Thoracic aorta (tissue), 2 donors: ENCODE measurements at places on chromosomes 7 and 10. TPM values are rescaled to one million over a fixed set of nuclear protein-coding genes. Genes with fewer than 3 reads are reported as not detected.

- H3K27me3 ChIP-seq = no peaks in the 10 kb centered on the region
- DNase-seq = no peak
- no peak overlapping the region for H3K4me3 ChIP-seq
- no peak overlapping the region for H3K27ac ChIP-seq
These were observed 220.5 kb downstream of the MLLT10 start for GRCh38 chr10:21754410-21755011.

GRCh38 chr10:13816195-13816925, 229.6 kb downstream of the PRPF18 start:
- H3K27me3 ChIP-seq = no peaks in the 10 kb centered on the region
- no peak for DNase-seq
- H3K4me3 ChIP-seq = no peak overlapping the region
- H3K4me1 ChIP-seq = peaks cover 42% of the 10 kb centered on the region
- H3K27ac ChIP-seq = peak overlapping the region; percentile 2

GRCh38 chr10:103244666-103245271, 918 bp upstream of the RPEL1 start:
- H3K27ac ChIP-seq = no peak overlapping the region
- DNase-seq = peak; percentile 32
- H3K27me3 ChIP-seq = no peaks in the 10 kb centered on the region
- no peaks in the 10 kb centered on the region for H3K36me3 ChIP-seq
- no peak overlapping the region for H3K4me3 ChIP-seq

- no peak overlapping the region for H3K4me3 ChIP-seq
- peaks cover 58% of the 10 kb centered on the region for H3K4me1 ChIP-seq
- no peaks in the 10 kb centered on the region for H3K36me3 ChIP-seq
These were observed 8.7 kb downstream of the TTYH3 start for GRCh38 chr7:2640482-2640830.

DNA sequence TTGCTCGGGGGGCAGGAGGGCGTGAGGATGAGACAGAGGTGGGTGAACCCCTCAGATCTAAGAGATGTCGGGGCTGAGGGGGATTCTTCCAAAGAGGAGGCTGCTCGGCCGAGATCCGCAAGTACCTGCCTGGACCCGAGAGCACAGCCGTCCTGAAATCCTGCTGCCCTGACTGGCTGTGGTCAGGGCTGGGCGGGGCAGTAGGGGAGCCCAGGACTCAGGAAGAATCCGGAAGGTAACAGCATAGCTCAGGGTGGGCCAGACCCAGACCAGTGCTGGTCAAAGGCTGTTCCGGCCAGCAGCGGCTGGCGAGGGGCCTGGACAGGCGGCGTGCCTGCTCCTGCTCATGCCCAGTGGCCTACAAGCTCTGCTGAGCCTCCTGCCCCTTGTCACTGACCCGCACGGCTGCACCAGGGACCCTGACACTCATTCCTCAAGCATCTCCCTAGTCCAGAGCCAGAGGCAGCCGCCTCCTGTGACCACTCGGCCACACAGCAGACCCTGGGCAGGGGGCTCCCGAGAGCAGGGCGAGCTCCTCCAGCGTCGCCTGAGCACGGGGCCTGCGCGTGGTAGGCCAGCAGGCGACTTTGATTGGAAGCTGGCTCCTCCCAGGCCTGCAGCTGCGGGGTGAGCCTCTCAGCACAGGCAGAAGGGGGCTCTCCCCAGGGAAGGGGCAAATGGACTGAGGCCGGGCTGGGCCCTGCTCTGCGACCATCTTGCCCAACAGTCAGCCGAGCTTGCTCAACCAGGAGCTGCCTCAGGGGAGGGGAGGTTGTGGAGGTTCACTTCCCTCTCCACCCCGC, 3.1 kb upstream of the ADAP1 start:
- H3K4me3 ChIP-seq = no peak overlapping the region
- DNase-seq = no peak
- peaks cover 8% of the 10 kb centered on the region for H3K4me1 ChIP-seq
- H3K27ac ChIP-seq = no peak overlapping the region
- no peaks in the 10 kb centered on the region for H3K27me3 ChIP-seq

- no peak overlapping the region for H3K4me3 ChIP-seq
- H3K27ac ChIP-seq = no peak overlapping the region
- H3K4me1 ChIP-seq = no peaks in the 10 kb centered on the region
- no peaks in the 10 kb centered on the region for H3K36me3 ChIP-seq
These were observed 639.2 kb downstream of the KCNMA1 start for GRCh38 chr10:76998451-76998850.

DNA sequence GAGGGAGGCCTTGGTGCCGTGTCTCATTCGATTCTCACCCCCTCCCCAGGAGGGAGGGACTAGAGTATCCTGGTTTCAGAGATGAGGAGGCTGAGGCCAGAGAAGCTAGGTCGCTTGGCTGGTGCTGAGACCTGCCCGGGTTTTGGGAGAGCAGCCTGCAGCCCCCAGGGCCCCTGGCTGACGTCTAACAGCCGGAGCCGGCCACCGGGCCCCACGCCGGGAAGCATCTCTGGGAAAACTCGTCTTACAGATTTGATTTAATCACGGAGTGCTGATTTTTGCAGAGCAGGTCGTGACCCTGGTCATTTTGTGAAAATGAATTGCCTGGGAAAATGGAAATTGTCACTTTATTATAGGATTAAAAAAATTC, 97.5 kb downstream of the MICALL2 start:
- DNase-seq = no peak
- H3K27ac ChIP-seq = no peak overlapping the region
- no peak overlapping the region for H3K4me3 ChIP-seq

- no peak overlapping the region for H3K27ac ChIP-seq
- H3K27me3 ChIP-seq = no peaks in the 10 kb centered on the region
- H3K4me1 ChIP-seq = no peaks in the 10 kb centered on the region
These were observed 41.8 kb upstream of the TSPAN13 start for GRCh38 chr7:16711730-16712129.

GRCh38 chr10:21510241-21511094, 15.0 kb downstream of the SKIDA1 start:
- DNase-seq = no peak
- no peaks in the 10 kb centered on the region for H3K36me3 ChIP-seq

DNA sequence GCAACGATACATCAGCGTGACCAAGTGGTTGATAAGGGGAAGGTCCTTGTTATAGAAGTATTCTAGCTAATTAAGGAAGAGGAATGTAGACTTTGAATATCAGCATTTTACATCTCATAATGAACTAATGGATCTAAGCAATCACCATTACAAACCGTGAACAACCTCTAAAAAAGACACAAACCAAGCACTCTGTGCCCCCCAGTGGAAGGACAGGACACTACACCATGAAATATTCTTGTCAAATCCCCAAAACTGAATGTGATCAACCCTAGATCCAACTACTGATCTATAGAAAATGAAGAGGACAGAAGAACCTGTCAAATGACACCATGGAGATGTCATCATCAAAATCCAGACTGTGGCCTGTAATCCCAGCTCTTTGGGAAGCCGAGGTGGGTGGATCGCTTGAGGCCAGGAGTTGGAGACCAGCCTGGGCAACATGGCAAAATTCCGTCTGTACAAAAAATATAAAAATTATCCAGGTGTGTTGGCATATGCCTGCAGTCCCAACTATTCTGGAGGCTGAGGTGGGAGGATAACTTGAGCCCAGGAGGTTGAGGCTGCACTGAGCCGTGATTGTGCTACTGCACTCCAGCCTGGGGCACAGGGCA, 111.3 kb upstream of the CARD11 start:
- H3K4me3 ChIP-seq = no peak overlapping the region
- no peak for DNase-seq
- no peak overlapping the region for H3K27ac ChIP-seq
- H3K4me1 ChIP-seq = no peaks in the 10 kb centered on the region
- no peaks in the 10 kb centered on the region for H3K27me3 ChIP-seq
- no peaks in the 10 kb centered on the region for H3K36me3 ChIP-seq

- H3K36me3 ChIP-seq = peaks cover 12% of the 10 kb centered on the region
- H3K4me3 ChIP-seq = no peak overlapping the region
- no peaks in the 10 kb centered on the region for H3K27me3 ChIP-seq
- no peaks in the 10 kb centered on the region for H3K4me1 ChIP-seq
- no peak for DNase-seq
These were observed 15.1 kb downstream of the TMEM60 start for GRCh38 chr7:77783111-77783510.

DNA sequence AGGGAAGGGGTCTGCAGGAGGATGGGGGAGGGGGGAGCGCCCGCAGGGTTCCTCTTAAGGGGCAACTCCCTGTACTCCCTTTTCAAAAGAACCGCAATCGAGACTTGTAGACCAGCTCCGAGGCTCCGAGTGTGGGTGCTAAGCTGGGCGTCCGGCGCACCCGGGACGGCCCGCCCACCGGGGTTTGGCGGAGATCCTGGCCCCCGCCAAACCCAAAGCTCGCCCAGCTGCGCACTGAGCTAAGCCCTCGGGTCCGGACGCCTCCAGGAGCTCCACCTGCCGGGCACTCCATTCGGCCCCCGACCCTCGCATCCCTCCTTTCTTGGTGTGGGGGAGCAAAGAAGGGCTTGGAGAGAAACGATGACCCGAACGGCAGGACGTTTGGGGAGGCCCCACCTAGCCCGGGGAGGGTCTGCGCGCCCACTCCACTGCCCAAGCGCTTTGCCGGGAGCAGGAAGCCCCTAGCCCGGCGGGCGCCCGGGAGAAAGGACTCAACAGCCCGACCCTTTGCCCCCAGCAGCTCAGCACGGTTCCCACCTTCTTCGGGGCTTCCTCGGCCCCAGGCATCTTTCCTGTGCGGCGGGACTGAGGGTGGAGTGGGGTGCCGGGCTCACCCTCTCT, 651 bp downstream of the AFAP1L2 start:
- no peak overlapping the region for H3K27ac ChIP-seq
- peak overlapping the region; percentile 82 for H3K4me3 ChIP-seq
- H3K36me3 ChIP-seq = no peaks in the 10 kb centered on the region
- H3K4me1 ChIP-seq = peaks cover 28% of the 10 kb centered on the region
- no peaks in the 10 kb centered on the region for H3K27me3 ChIP-seq
- no peak for DNase-seq

DNA sequence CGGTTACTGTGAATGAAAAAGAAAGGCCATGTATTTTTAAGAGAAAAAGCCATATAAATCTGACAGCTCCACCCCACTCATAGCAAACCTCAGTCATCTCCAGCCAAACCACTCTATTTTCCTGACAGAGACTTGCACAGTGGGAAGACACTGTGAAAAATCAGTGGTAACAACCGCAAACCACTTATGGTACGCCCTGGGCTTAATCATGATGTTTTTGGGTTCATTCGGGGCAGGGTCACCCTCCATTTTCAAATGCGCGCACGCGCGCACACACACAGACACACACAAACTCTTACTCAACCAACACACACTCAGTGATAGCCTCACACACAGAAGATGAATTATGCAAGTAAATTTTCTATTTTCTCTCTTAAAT, 82.1 kb upstream of the HPS1 start:
- no peak for DNase-seq
- H3K4me3 ChIP-seq = no peak overlapping the region
- no peaks in the 10 kb centered on the region for H3K27me3 ChIP-seq
- no peaks in the 10 kb centered on the region for H3K4me1 ChIP-seq

- DNase-seq = no peak
- H3K4me3 ChIP-seq = no peak overlapping the region
- no peak overlapping the region for H3K27ac ChIP-seq
- peaks cover 15% of the 10 kb centered on the region for H3K36me3 ChIP-seq
- no peaks in the 10 kb centered on the region for H3K4me1 ChIP-seq
These were observed 674.8 kb downstream of the KCNMA1 start for GRCh38 chr10:76962851-76963250.

DNA sequence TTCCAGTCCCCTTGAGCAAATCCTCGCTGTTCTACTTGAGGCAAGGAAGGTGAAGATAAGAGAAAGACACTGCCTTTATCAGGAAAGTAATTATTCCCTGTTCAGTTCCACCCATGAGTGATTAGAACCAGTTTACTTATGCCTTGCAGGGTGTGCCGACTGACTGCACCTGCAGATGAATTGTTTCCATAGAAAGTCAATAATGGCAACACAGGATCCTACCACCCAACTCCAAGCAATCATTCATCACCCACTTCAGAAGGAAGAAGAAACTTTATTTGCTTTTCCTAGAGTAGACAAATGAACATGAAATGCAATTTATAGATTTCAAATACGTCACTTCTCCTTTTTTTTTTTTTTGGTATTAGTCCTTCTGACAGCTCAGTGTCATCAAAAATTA, 383.9 kb downstream of the SORCS1 start:
- no peak overlapping the region for H3K4me3 ChIP-seq
- DNase-seq = no peak
- H3K4me1 ChIP-seq = no peaks in the 10 kb centered on the region
- no peaks in the 10 kb centered on the region for H3K36me3 ChIP-seq
- H3K27me3 ChIP-seq = no peaks in the 10 kb centered on the region

DNA sequence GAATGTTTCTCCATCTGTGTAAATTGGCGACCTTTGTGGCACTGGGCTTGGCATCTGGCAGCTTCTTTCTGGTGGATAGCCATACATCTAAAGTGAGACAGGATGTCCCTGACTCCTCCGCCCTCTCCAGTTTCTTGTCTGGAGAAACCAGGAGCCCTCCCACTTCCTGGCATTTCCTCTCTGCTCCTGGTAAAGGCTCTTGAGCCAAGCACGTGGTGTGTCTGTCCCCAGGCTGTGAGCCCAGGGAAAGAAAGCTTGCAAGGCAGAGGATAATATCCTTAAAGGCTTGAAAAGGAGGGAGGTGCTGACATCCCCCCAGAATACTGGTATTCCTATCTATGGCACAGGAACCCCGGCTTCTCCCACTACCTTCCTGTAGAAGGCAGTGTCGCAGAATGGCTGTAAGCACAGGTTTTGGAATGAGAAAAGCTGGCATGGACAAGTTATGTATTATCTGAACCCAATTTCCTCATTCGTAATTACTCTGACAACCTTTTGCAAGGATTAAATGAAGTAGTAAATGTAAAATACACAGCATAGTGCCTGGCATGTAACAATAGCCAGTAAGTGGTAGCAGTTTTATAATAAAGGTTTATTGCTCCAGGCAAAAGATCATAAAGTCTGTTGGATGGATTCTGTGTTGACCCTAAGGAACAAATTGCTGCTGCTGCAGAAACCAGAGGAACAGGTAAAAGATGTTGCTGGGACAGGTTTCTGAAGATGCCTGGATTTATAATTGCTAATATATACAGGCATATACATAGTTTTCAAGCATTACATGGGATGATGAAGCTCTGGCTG, 11.8 kb upstream of the ACSL5 start:
- peak overlapping the region; percentile 40 for H3K4me3 ChIP-seq
- H3K4me1 ChIP-seq = peaks cover 21% of the 10 kb centered on the region
- no peaks in the 10 kb centered on the region for H3K36me3 ChIP-seq
- peak; percentile 70 for DNase-seq
- H3K27me3 ChIP-seq = no peaks in the 10 kb centered on the region

Gene NCF1
- total RNA-seq = 18.1 TPM

Gene OR6B1
- not detected for total RNA-seq

Gene SAMD9L
- 23.2 TPM for total RNA-seq

Gene ETV1
- 8.7 TPM for total RNA-seq

Gene OPN1SW
- not detected for total RNA-seq

Gene TFEC
- 8.5 TPM for total RNA-seq

Gene ASB10
- not detected for total RNA-seq

Gene CALML5
- total RNA-seq = 3.7 TPM
